ENCODE measurements at places on chromosomes 7 and 10.

- DNase-seq: no peak
These were observed 9.6 kb upstream of the CTBP2 start for GRCh38 chr10:125169915-125170314.

DNA sequence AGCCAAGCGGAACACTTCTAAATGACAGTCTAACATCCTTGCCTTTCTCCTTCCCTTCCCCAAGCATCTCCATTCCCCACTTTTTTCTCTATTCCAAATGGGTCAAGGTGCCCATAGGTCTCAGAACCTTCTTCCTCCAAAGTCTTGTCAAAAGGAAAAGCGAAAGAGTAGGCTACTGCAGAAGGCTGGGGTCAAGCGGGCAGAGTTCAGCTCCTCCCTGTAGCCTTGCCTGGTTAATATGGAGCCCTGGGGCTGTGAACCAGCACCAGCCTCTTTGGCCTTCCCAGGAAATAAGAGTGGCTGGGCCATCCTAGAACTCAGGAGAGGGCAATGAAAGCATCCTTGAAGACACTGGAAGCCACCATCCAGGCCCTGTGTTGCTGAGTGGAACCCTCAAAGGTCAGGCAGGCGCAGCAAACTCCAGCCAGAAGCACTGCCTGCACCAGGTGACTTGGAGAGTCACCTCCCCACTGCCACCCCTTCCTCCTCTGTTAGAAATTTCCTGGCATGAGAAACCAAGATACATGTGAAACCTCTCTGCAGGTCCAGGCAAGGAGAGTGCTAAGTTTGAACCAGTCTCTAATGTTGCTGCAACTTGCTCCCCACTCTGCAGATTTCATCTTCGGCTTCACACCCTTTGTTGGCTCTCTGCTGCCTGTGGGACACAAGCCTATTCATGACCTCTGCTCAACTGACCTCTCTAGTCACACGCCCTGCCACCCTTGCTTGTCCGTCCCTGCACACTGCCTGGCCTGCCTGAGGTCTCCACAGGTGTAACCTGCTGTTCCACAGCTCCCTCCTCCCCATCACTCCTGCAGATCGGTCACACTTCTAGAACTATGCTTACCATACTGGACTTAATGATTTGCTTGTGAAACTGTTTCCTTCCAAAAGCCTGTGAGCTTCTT lies 74.9 kb downstream of the SH3PXD2A start:
- DNase-seq: no peak

- no peak for DNase-seq
These were observed 628 bp downstream of the PARP12 start for GRCh38 chr7:140062118-140062527.

DNA sequence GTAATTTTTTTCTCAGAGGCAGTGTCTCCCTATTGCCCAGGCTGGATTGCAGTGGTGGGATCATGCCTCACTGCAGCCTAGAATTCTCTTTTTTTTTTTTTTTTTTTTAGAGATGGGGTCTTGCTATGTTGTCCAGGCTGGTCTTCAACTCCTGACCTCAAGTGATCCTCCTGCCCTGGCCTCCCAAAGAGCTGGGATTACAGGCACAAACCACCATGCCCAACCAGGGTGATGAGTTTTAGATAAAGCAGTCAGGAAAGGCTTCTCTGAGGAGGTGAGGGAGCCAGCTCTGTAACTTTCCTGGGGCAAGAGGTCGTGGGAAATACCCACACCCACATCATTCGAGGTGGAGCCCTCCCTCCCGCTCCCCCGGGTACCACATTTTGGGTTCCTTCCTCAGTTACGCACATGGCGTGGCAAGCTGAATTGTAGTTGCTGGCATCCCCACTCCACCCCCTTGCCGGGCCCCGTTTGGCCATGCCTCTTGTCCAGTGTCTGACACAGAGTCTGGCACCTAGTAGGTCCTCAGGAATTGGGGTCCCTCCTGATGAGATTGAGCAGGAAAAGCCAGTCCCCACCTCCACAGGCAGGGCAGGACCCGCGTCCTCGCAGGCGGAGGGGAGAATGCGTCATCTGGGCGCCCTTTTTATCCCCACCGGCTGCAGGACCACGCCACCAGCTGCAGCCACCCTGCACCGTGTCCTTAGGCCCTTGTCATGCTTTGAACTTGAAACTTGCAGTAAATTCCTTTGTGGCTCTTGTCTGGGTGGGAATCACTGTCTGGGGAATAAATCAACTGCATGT lies 43.4 kb downstream of the CLIP2 start:
- DNase-seq: no peak

DNA sequence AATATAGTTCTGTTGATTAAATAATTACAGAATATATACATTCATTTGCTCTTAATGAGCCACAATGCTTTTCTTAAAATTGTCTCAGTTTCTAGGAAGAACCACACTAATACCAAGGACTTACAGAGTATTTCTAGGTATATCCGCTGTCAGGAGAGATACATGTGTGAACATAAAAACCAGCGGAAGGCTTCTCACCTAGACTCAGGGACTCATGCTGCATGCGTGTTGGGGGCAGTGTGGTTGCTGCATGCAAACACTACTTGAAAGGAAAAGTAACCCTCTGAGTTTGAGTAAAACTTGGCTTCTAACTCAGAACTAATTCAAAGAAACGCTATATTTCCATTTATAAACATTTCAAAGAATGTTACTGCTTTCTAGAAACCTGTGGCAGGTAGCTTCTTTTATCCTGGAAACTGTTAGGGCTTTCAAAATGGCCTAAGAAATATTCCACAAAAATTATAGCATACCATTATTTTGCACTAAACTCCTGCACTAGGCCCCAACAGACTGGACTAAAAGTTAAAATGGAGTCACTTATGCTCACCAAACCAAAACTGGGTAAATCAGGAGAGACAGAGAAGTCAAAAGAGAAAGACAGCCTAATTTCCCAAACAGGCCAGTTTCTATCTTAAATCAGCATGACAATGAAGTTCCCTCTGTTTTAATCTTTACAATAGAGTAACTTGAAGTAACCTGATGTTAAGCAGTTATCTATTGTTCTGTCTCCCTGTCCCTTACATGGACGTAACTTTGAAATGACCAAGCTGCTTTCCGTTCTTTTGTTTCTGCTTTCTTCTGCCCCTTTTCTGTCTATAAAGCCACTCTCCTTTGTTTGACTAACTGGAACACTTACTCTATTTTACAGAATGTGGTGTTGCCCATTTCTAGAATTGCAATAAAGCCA lies 95.2 kb upstream of the FAM133B start:
- no peak for DNase-seq

DNA sequence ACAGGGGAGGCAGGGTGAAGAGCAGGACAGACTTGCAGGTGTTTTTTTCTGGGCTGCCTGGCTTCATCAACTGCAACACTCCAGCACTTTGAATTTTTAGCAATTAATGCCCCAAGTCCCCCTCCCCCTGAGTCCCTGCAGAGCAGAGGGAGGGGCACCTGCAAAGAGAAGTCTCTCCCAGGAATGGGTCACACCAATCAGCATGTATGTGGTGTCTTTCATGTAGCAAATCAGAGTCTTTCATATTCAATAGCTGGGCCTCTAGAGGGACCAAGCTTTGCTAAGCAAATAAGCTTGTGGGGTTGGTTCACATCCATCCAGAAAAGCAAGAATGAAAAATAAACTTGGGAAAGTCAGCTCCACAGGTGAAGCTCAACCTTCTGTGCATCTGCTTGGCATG lies 90.7 kb downstream of the PARP12 start:
- DNase-seq: no peak

DNA sequence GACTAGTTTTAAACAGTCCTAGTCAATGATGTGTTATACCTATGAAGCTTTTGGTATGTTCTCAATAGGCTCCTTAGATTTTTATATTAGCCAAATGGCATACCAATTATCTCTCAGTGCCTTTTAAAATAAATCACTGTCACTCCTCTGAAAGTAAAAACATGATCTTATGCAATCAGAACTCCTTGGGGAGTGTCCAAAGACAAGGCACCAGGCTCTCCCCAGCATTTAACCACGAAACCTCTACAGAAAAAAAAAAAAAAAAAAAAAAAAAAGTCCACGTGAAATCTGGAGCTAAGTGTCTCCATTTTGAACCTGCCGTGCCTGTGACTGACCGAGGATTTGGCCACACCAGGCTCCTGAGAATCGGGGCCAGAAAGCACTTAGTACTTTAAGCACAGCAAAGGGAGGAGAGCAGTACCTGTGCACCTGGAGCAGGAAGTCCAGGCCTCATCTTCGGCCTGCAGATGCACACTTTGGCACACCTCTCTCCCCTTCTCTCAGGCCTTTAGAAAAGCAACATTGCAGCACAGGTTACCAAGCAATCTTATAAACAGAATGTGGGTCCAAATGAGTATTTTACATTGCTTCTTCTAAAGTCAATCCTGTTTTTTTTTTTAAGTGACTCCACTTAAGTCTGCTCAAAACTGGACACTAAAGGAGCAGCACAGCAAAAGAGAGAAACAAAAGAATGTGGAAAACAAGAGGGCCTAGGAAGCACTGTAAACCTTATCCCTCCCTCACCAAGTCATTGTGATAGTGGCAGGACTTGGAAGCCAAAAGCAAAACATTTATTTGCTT lies 1.5 kb downstream of the FAM13C start:
- DNase-seq: no peak

All from astrocyte of the cerebellum (primary cell).